ENCODE measurements at places on chromosomes 2 and 18.

- no peak for DNase-seq
Measured at GRCh38 chr2:109727929-109728447, 66.1 kb upstream of the RGPD5 start.

DNA sequence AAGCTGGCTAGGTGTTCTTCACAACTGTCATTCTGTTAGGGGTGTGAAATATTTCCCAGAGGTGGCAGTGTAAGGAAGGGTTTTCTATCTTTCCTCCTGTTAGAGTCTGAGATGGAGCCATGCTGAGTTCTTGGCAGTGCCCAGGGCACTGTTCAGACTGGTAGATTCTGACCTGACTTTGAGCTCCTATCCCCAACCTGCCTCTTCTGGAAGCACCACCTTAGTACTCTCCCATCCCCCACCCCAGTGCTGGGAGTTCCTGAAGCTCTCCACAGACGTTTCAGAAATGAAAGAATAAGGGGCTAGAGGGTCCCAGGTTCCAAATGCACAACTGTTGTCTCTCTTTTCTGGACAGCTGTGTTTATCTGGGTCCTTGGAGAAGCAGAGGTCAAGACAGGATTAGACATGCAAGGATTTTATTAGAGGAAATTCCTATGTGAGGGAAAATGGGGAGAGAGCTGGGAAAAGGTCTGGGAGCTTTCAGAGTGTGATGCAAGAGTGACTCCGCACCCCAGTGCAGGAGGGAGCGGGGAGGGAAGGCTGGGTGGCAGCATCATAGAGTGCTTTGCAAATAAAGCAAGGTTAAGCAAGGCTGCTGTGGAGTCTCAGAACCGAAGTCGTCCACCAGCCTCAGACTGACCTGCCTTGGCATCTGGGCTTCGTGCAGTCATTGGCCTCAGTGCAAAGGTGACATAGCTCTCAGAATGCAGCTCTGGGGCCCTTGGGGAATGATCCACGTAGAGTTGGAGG lies 75.5 kb downstream of the SLC4A3 start:
- DNase-seq = no peak

- DNase-seq = peak; percentile 72
Measured at GRCh38 chr18:80247393-80247841, at the start of gene PARD6G. TSS of gene PARD6G (minus strand) at chr18:80247514. CDS start at chr18:80247348, 166 bp downstream.

- no peak for DNase-seq
Measured at GRCh38 chr2:45014016-45014702, 4.9 kb upstream of the SIX2 start.

DNA sequence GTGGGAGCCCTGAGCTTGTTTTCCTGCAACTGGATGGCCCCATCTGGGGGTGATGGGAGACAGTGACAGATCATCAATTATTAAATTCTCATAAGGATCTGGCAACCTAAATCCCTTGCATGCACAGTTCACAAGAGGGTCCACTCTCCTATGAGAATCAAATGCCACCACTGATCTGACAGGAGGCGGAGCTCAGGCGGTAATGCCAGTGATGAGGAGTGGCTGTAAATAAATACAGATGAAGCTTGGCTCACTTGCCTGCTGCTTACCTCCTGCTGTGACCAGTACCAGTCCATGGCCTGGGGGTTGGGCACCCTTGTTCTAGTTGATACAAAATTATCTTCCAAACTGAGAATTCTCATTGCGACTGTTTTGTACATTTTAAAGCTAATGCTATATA lies 258.6 kb downstream of the CTNNA2 start:
- DNase-seq = no peak

DNA sequence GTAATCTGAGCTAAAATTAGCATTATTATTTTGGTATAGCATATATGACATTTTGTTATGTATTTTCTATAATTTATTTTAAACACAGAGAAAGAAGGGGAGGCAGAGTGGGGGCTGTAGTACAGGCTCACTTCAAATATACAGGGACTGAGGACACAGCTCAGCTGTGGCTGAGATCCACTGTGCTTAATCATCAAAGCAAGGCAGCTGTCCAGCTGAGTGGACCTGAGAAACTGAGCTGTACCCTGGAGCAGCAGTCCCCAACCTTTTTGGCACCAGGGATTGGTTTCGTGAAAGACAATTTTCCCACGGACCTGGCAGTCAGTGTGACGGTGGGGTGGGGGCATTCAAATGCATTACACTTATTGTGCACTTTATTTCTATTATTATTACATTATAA lies 687.2 kb downstream of the RNF144A start:
- DNase-seq = no peak

- no peak for DNase-seq
Measured at GRCh38 chr18:79887181-79888000, 64.1 kb downstream of the SLC66A2 start.

DNA sequence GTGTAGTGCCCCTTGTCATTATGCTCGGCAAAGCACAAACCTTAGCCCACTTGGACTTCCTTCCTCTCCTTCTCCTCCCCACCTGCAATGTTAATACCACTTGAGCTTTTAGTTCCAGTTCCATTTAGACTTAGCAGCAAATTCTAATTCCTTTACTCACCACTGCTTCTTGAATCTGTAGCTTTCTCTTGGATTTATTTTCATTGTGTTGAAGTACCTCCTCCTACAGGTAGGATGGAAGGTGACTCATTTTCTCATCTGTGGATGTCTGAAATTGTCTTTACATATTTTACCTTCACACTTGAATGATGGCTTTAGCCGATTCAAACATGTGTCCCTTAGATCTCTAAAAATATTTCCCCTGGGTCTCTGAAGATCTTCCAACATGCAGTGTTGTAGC lies 32.8 kb upstream of the BIN1 start:
- no peak for DNase-seq

DNA sequence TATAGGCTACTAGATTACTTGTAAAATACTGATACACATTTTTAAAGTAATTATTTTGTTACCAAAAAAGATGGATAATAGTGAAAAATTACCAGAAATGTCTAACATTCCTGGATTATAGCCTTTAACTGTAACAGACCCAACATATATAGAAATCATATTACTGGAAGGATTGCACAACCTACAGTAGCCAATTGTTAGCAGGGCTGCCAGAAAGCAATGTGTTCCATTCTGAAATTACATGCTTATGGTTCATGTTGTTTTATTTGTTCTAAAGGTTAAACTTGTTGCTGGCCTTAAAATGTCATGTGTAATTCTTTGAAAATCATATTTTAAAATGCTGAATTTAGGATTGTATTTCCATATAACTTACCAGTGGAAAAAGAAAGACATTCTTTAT lies 793.6 kb upstream of the ACVR2A start:
- DNase-seq = no peak

- no peak for DNase-seq
Measured at GRCh38 chr2:239355139-239355538, 45.7 kb downstream of the HDAC4 start.

GRCh38 chr2:119059287-119059686 lies 99.3 kb downstream of the C1QL2 start:
- DNase-seq = no peak

DNA sequence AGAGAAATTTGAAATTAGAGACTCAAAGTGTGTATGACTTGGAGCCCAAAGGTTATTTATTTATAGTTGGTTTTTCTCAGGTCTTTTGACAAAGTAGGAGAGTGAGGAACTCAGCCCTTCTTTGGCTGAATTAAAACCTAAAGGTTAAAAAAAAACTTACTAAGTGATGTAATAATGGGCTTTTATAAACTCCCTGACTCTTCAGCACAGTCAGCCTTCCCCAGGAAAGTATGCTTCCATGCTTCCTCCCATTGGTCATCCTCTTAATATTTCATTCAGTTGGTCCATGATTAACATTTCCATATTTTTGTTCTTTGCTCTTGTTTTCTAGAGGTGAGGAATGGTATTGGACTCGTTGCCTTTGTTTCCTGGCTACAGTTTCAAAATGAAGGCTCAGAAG lies 7.2 kb downstream of the ARPC2 start:
- DNase-seq = no peak

DNA sequence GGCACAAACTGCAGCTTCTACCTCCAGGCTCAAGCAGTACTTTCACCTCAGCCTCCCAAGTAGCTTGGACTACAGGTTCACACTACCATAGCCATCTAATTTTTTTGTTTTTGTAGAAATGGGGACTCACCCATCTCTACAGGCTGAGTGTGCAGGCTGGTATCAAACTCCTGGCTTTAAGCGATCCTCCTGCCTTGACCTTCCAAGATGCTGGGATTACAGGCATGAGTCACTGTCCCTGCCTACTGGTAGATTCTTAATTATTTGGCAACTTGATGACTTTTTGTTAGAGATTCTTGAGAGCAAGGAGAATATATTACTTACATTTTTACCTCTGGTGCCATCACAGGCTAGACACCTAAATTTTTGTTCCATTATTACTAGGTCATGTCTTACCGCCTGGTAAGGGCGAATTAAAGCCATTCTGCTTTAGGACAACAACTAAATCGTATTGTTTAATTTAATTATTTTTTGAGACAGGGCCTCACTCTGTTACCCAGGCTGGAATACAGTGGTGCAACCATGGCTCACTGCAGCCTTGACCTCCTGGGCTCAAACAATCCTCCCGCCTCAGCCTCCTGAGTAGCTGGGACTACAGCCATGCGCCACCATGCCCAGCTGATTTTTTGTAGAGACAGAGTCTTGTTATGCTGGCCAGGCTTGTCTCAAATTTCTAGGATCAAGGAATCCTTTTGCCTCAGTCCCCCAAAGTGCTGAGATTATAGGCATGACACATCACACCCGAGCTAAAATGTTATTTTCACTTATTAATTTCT lies 15.7 kb downstream of the DYNC1I2 start:
- DNase-seq = no peak

DNA sequence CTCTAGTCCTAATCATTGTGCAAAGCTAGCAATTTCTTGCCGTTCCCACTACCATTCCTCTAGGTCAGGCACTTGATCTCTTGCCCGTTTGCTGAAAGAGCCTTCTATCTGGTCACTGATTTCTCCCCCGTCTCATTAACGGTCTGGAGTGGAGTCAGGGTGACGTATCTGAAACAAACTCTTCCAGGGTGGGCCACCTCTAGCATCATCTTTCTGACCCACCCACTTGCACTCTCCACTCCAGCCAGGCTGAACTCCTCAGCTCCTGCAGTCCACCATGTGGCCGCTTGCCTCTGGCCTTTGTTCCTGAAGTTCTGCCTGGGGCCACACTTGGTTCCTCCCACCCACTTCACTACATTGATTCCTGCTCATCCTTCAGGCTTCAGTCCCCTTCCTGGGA lies 13.3 kb downstream of the BCL2 start:
- DNase-seq = no peak

DNA sequence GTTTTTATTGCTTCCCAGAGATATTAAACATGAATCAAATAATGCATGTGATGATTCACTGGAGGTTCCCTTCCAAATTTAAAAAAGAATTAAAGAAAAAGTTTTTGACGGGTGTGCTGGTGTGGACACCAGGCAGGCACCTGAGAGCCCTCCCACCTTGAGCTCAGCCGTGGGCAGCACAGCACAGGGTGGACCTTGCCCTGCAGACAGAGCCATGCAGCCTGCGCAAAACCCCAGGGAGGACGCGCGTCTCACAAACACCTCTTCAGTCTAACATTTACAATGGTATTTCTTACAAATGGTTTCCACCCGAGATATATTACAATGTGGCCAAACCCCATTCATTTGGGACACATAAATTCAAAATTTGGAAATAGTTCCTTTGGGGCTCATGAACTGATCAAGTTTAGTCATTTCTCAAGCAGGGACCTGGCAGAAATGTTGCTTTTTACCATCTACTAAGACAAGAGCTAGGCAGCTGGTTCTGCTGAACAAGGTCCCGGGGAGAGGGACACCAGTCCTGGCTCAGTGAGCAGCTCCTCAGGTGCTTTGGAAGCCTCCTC lies 45.4 kb downstream of the ODC1 start:
- no peak for DNase-seq

GRCh38 chr2:159807183-159808031 lies 9.4 kb upstream of the CD302 start:
- DNase-seq = no peak

GRCh38 chr2:25700221-25700660 lies 26.9 kb upstream of the DTNB start:
- DNase-seq = no peak

DNA sequence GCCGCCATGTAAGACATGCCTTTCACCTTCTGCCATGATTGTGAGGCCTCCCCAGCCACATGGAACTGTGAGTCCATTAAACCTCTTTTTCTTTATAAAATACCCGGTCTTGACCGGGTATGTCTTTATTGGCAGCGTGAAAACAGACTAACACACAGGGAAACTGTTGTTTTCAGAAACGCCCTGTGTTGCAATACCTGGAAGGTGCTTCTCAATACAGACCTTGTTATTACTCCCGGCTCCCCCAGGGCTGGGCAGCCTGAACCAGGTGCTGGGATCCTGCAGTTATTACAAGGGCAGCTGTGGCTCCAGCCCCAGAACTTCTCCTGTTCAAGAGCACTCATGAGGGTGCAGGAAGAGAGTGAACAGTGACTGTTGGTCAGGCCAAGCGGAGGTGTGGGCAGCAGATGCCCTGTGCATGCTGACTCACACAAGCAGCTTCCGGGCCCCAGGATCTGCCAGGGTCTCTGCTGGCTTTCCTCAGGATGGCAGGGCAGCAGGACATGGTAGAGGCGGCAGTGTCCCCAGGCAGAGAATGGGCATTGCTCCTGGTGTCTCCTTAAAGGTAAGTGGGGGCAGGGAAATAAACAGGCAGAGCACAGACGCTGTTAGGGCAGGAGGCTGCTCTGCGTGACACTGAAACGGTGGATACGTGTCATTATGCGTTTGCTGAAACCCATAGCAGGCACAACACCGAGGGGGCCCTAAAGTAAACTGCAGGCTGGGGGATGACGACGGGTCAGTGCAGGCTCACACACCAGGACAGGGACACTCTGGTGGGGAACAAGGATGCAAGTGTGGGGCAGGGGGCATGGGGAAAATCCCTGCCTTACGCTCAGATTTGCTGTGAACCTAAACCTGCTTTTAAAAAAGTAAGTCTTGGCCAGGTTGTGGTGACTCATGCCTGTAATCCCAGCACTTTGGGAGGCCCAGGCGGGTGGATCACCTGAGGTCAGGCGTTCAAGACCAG lies 89.1 kb downstream of the NDUFA10 start:
- no peak for DNase-seq

GRCh38 chr2:85275984-85276540 lies 51.7 kb downstream of the TGOLN2 start:
- no peak for DNase-seq

GRCh38 chr2:85887566-85888019 lies 1.2 kb downstream of the ST3GAL5 start:
- DNase-seq = peak; percentile 64

GRCh38 chr2:70984576-70985282 lies 6.3 kb downstream of the ANKRD53 start:
- no peak for DNase-seq

DNA sequence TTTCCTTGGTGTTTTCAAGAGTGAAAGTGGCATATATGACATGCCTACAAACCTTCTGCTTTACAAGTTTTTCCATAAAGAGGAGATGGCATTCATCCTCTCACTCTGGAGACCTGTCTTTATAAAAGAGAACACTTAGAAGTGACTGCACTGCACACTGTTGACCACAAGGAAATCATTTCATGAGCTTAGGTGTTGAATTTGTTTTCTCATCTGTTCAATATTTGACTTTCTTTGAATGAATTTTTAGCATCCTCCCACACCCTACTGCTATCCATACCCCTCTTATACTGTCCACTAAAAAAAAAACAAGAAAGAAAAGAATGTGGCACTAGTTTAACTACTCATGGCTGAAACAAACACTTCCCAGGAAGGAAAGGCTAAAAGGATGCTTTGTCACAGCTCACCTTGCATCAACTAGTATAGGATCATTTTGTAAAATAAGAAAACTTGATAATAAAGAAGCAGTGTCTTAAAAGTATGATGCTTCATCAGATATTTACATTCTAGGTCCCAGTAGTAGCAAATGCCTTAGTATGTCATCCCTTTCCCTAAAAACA lies 83.0 kb downstream of the ACVR1 start:
- DNase-seq = no peak

Measured in substantia nigra (tissue), 51 donors.